Body of pancreas (tissue), 4 donors: ENCODE measurements at places on chromosomes 1 and 21.

- no peak for DNase-seq
These were observed 725 bp upstream of the VWA1 start for GRCh38 chr1:1434824-1435105.

DNA sequence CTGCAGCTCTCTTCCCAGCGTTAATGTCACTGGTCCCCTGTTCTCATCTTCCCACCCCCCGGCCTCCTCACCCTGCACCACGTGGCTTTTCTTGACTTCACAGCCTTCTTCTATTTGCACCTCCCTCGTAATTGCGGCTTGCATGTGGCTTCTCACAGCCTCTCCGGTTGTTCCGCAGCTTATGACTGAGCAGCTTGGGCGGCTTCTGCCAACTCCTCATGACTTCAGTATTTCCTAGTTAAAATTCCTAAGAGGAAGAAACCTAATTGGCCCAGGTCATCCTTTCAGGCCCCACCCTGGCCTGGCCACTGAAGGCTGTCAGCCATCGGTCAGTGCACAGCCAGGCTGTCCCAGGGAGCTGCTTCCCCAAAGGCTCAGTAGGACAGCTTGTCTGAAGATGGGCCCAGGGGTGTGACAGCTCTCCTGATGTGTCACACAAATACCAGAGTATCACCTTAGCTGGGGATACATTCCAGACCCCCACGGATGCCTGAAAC is 8.6 kb upstream of the RERE start:
- DNase-seq = no peak

DNA sequence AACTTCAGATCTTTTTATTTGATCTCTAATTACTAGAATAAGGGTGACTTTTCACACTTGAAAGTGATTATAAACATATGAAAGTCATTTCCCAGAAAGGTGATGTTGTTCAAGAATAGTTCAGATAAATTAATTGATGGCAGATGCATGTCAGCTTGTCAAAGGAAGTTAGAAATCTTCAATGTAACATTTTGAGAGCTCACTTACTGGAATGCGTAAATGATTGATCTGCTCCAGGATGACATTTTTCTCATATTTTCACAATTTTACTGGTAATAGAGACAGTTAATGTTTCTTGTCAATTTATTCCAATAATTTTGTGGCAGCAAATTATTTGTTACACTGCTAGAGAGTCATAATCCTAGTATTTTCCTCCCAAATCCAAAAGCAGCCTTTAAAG is 424.2 kb downstream of the PLA2G4A start:
- no peak for DNase-seq

DNA sequence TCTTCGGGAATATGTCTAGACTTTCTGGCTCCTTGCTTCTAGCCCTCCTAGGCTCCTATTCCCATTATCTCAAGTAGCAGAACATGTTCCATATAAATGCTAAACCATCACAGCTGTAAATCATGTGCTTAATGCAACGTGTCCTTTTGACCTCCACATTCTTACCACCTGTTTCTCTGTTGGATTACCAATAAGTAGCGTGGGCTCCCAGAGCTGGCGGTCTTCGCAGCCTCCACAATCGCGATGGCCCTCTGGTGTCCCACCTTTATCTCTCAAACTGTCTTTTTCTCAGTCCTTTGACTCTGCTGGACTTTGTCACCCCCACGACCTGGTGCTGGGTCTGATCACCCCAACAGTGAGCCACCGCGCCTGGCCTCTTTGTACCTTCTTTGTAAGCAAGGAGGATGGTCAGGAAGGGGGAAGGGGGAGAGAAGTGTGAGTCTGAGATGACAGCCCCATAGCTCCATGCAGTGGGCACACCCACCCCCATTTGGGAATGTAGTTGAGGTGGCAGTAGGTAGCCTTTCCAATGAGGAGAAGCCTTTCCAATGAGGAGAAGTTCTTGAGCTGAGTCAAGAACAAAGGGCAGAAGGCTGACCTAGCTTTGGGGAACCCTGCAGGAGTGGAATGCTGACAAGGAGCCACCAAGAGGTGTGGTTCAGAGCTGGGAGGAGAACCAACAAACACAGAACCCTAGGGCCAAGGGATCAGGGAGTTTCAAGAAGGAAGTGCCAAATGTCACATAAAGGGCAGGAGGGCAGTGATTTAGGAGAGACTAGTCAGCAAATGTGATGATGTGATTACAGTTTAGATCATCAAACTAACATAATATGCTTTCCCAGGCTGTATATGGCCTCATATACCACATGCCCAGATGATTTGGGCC is 14.2 kb downstream of the TRAF5 start:
- no peak for DNase-seq

GRCh38 chr1:33343539-33343938 is 22.6 kb upstream of the A3GALT2 start:
- no peak for DNase-seq

DNA sequence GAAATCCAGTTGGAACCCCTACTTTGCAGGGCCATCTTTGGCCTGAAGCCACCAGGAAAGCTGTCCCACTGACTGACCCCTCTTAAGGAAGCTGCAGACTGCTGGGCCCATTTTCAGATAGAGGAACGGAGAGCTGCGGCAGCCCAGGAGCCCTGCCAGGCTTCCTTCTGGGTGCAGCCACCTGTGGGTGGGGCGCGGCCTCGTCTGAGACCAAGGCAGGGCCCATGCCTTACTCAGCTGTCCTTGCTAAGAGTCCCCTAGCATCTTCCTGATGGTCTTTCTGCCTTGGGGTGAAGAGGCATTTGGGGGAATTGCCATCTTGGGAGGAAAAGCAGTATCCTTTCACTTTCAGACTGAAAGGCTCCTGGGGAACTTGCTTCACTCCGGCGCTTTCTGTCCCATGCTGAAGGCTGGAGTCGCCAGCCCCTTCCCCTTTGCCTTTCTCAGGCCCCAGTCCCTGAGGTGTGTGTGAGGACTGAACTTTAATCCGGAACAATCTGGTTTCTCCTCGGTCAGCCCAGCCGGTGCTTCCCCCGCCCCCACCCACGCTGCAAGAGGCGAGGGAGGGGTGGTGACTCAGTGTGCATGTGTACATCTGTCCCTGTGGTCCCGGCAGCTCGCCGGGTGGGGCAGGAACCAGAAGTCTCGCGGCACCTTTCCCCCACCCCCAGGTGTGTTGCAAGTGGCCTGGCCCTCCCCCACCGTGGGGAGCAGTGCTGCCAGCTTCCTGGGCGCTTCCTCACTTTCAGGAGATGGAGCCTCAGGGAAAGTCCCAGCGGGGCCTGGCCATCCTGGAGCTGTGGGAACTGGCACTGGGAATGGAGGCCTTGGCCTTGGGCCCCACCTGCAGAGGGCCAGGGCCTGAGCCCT is 5.1 kb downstream of the ZC3H12A start:
- DNase-seq = peak; percentile 98

- no peak for DNase-seq
These were observed 94.9 kb downstream of the DYRK1A start for GRCh38 chr21:37461479-37461878.

GRCh38 chr21:39866093-39866492 is 1.1 kb upstream of the PCP4 start:
- DNase-seq = no peak

GRCh38 chr1:20997602-20998224 is 179.0 kb downstream of the EIF4G3 start:
- DNase-seq = no peak

- no peak for DNase-seq
These were observed 79.8 kb downstream of the EPHB2 start for GRCh38 chr1:22790232-22791008.

DNA sequence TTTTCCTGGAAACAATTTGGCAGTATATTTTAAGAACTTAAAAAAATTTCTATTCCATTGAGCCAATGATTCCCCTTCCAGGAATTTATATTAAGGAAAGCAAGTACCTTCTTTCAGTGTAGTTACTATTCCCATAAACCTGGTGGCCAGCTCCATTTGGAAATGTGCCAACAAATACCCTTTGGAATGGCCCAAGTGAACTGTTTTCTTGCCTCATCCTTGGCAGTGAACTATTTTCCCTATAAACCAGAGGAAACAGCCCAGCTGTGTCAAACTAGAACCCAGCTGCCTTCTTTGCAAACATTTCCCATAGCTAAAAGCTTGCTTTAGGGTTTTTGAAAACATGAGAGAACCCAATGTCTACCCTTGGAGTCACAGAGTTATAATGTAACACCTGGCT is 496.9 kb downstream of the NEGR1 start:
- peak; percentile 50 for DNase-seq

- DNase-seq = peak; percentile 99
These were observed at the start of gene SLC39A1 for GRCh38 chr1:153963030-153963849. Gene SLC39A1, minus strand, starts transcription at chr1:153963537. Its CDS starts 822 bp downstream, at chr1:153962715.

- peak; percentile 41 for DNase-seq
These were observed 204.1 kb downstream of the GABPA start for GRCh38 chr21:25938658-25939395.

GRCh38 chr1:9592510-9593075 is 3.9 kb downstream of the TMEM201 start:
- DNase-seq = no peak

DNA sequence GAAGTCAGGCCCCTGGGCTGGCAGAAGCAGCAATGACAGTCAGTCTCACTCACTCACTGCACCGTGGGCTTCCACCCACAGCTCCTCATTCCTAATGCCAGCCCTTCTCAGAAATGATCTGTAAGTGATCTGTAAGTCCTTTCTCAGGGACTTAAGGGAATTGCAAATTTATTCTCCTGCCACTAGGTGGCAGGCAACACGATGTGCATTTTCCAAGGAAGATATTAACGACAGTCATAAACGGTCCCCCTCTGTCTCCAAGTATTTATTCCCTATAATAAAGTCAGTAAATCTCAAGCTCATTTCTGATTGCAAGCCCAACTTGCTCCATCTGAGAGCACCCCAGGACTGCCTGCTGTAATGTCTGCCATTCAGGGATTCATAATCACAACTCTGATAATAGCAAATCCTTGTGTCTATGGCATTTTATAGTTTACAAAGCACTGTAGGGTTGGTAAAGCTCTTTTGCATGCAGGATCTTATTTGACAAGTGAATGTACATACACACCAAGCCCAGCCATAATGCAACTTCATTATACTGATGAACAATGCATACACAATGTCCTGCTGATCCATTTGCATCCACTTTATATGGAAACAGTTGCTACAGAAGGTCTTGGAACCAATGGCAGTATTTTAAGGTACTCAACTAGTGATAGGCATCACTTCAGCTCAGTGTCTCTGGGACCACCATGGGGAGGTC is 380.5 kb upstream of the CAMK1G start:
- DNase-seq = no peak

DNA sequence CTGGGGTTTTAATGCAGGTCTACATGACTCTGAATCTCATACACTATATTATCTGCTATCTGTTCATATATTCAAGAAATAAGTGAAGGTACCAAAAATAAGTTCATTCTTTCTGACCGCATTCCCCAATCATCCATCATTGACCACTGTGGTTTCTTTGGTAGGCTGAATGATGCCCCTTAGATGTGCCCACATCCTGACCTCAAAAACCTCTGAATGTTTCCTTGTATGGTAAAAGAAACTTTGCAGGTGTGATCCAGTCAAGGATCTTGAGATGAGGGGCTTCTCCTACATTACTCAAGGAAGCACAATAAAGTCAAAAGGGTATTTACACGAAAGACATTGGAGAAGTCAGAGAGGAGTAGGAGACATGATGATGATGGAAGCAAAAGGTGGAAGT is 60.6 kb upstream of the LRRC8B start:
- no peak for DNase-seq

- DNase-seq = no peak
These were observed 26.2 kb upstream of the LYST start for GRCh38 chr1:235892734-235893413.

DNA sequence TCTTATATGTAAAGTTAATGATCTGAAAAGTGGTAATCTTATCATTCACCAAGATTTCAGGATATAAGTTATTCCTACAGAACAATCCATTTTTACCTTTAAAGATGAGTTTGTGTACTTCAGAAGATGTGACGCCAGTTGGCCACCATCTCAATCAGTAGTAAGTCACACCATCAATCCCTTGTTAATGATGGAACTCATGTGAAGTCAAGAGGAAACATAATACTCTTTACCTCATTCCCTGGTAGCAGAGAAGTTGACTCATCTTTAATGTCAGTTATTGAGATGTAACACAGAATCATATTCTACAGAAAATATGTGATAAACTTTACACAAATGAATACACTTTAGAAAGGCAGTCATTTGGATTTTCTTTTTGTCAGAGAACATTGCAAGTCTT is 38.2 kb downstream of the MRPL39 start:
- no peak for DNase-seq

- DNase-seq = no peak
These were observed 22.0 kb upstream of the SLC9A1 start for GRCh38 chr1:27176954-27177353.

DNA sequence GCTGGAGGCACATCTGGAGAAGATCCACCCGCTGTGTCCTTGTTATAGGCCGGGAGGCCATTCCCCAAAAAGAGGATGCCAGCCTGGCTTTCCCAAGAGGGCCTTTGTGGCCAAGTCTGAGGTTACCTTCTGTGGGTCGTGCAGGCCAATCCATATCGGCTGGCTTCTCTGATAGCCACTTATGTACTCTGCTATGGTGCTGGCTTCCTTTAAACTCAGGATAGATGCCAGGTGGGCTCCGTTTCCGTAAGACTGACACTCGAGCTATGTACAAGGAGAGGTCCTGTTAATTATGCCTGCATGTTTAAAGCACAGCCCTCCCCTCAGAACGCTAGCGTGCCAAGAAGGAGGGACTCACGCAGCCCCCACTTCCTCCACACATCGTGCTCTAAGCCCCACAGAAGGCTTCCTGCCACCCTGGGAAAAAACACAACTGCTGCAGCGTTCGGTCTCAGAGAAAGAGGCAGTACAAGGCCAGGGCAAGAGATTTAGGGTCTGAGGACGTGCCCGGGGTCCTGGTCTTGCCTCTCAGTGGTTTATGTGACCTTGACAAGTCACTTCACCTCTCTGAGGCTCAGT is 11.6 kb downstream of the REG4 start:
- peak; percentile 76 for DNase-seq

- no peak for DNase-seq
These were observed 46.2 kb upstream of the PALMD start for GRCh38 chr1:99599678-99600175.

DNA sequence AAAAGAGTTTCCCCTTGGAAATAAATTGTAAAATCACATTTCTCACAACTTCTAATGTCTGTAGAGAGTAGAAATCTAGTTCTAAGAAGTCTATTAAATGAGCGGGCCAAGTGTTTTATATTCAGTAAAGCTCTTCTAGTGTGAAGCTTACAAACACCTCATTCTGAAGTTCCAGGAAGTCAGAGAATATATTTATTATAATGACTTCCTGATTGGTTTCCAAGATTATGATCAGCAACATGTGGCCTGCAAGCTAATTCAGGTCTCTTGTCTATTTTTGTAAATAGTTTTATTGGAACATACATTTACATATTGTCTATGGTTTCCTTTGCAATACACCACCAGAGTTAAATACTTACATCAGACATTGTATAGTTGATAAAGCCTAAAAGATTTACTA is 603.9 kb downstream of the AMY1C start:
- no peak for DNase-seq
